Stimulated activated CD4-positive, alpha-beta T cell treated with anti-CD3 and anti-CD28 coated beads, Interleukin-4, amount 100 ng/mL, for 1 hour (primary cell): ENCODE measurements at places on chromosomes 2 and 18.

GRCh38 chr2:168156661-168157060 is 90.7 kb downstream of the STK39 start:
- DNase-seq = no peak

DNA sequence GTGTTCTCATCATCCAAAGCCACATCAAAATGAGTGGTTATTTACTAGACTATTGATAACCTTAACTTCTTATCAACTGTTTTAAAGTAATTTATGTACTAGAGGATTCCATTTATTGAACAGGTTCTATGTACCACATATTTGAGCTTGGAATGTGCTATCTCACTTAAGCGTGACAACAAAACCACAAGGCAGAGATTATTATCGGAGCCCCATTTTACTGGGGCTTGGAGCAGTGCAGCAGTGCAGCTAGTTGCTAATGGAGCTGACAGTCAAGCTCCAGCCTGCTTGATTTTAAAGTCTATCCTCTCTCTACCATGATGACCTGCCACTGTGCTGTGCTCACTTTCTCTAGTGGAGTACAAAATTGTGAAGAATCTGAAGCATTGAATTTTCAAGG is 24.6 kb downstream of the GCG start:
- no peak for DNase-seq

DNA sequence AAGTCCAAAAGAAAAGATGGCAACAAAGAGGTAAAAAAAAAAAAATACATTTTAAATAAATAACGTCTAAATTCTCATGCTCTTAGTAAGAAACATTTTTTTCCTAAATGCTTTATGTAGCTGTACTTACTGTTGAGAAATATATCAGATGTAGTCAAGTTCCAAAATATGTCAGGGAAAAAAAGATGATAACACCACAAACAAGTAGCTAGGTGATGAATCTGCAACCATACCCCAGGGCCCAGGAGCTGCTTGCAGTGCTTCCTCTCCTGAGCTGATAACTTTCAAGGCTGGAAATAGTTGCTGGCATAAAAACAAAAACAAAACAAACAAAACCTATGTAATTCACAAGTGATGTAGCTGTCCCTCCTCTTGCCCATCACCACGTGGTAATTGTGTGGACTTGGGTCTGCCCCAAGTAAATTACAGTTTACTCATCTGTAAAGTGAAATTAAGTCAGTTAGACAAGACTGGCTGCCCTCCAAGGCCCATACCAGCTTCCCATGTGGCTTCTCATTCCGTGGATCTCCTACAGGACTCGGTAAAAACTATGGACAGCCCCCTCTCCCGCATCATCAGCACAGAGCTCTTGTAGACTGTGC is 82.6 kb downstream of the SP100 start:
- no peak for DNase-seq

DNA sequence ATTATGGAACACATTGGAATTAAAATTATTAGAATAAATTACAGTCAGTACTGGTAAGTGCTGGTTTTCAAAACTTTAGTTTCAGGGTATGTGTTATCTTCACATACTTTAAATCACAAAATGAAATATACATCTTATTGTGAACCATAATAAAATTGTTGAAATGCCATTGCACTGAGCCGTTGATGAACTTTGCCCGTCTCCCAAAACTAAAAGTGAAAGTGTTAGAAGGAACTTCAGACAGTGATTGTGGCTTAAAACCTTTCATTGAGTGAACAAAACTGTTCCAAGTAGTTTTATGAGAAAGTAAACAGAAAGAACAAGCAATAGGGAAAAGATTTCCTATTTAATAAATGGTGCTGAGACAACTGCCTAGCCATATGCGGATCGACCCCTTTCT is 811.6 kb downstream of the PLCL1 start:
- DNase-seq = no peak

DNA sequence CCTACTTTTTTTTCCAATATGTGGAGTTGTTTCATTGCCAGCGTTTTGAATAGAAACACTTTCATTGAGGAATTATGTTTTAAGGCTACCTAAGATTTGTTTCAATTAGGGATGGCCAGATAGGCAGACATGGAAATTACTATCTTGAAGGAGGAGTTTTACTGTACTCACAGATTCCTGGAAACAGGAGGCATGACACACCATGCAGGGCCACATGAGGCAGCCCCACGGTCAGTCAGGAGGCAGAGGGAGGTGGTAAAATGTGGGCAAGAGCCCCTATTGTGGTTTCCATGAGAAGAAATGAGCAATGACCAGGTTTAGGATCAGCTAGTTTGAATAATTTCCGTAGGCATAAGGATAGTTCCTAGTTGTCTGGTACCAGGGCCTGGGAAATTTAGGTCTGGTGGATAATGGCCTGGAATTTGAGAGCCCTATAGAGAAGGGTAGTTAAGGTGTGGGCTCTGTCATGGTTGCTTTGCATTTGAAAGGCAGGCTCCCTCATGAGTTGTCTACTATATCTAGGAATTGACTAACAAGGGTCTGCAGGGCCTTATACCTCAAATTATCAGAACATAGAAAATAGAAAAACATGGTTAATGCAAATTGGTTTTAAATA is 360.0 kb upstream of the KCNJ3 start:
- no peak for DNase-seq
